Type B pancreatic cell (in vitro differentiated cells): ENCODE measurements at places on chromosomes 1 and 21.

- no peak for DNase-seq
Measured at GRCh38 chr1:205324781-205325180, 3.2 kb upstream of the NUAK2 start.

DNA sequence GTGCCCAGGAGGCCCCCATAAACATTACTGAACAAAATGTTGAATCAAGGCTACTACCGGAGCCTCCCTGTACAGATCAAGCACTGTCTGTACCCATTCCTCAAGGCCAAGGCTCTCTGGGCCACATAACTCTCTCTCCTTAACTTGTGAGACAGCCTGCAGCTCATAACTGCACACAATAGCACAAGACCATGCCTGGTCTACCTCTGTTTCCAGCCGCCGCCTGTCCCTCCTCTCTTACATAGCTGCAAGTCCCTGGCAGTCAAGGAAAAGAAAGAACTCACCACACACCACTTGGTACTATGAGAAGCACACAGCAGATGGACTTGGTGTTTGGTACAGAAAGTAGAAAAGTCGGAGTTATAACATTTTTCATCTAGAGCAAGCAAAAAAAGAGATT, 91.1 kb downstream of the SSBP3 start:
- no peak for DNase-seq

DNA sequence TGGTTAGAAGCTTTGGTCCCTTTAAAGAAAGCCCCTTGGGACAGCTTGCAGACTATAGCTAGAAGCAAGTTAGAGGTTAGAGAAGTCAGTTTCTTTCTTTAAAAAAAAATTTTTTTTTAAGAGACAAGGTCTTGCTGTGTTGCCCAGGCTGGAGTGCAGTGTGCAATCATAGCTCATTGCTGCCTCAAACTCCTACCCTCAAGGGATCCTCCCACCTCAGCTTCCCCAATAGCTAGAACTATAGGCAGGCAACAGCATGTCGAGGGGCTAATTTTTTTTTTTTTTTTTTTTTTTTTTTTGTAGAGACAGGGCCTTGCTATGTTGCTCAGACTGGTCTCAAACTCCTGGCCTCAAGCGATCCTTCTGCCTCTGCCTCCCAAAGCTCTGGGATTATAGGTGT, 44.2 kb upstream of the ZNF326 start:
- DNase-seq, result no peak

DNA sequence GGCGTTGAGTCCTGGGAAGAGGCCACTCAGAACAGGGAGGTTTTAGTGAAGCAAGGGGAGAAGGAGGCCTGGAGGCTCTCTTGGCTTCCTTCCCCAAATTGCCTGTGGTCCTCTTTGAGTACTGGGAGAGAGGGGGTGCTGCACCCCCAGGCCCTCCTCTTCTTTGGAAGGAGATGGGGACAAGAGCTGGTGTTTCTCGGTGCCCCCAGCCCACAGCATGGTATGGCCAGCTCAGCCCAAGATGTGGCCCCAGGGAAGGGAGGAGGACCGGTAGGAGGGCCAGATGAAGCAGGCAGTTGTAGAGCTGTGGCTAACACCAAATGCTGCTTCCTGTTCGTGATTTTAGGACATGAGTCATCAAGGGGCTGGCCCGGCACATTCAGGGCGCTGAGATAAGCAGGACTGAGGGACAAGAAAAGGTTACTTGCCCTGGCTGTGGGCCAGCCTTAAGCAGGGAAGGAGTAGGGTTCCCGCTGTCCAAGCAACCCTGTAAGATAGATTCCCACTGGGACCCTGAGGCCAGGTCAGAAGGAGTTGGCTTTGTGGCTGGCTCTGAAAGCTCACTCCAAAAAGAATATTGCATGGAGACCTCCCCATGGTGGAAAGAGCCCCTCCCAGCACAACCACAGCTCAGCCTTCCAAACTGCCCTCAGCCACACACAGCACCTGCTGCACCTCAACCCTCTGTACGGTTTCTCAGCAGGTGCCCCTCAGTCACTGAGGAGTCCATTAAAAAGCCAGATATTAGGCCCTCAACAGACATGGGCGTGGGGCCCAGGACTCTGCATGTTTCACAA, 4.9 kb upstream of the TNFRSF1B start:
- no peak for DNase-seq

DNA sequence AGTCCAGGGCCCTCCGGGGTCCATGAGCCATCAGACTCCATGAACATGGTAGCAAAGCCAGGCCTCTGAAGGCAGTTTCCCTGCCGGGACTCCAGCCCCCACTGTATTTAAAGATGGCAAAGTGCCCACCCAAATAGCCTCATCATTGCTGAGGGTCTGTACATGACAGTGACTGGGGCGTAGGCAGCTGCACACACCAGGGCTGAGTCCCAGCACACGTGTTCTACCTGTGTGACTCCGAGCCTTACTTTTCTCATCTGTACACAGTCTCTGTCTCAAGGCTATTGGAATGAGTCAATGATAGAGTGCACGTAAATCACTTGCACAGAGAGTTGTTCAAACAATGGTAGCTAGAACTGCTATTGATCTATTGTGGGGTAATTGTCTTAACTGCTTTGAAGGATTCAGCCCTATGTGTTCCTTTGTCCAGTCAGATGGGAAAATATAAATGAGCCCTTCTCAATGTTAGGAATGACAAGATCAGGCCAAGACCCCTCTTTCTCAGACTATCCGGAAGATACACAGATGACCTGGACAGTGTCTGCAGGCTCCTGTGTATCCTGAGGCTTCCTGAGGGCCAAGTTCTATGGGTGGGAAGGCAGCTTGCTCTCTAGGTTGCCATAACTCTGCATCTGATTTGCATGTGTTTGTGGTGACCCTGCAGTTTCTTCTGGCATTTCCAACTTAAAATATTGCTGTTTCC, 48.9 kb downstream of the RASSF5 start:
- no peak for DNase-seq

- DNase-seq, result no peak
Measured at GRCh38 chr1:9630331-9631111, 21.0 kb upstream of the PIK3CD start.

- DNase-seq, result peak; percentile 64
Measured at GRCh38 chr21:46052703-46053651, 44.9 kb upstream of the COL6A2 start.

DNA sequence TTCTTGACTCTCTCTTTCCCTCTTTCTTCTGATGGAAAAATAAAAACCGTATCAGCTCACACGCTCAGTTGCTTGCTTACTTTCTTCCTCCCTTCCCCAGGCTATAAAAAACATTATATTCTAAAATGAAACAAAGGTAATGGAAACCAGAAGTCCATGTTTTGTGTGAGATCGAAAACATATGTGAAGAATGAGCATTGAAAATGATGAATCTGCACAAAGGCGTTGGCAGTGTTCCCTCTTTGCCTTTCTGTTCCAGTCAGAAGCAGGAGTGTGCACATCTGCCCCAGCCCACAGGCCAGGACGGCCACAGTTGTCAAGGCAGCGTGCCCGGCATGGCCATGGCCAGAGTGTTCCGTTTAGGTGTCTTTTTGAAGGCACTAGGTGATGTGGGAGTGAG, 185.3 kb upstream of the USP24 start:
- DNase-seq, result no peak

DNA sequence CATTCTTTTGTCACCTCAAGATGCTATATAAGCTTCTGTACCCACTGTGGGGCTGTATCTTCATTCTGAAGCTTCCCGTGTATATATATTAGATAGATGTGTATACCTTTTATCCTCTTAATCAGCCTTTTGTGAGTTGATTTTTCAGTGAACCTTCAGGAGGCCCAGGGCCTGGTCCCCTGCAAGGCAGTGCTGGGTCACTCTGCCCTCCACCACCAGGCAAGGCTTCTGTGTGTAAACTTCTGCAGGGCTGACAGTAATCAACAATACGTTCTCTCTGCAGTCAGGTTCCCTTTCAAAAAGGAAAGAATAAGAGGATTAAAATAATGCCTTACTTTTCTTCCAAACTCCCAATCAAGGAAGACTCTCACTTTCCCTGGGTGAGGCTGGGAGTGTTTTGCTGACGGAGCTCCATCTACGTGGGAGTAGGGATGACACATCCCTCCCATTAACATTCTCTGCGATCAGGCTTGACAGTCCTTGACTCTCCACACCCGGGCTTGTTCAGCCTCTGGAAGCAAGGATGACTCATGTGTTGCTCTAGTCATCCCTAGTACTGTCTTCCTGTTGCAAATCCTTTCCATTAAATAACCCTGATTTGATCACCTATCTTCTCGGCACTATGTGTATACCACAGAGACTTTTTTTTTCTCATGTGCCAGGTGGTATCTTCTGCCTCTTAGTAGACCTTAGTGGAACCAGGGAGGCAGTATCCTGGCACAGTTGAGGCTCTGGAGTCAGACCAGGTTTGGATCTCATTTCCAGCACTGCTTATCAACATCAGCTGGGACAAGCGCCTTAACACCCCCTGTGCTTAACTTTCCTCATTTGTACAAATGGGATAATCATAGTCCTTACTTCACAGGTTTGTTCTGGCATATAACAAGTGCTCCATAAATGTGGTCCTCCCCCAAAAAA, 70.3 kb upstream of the KCNK1 start:
- no peak for DNase-seq

DNA sequence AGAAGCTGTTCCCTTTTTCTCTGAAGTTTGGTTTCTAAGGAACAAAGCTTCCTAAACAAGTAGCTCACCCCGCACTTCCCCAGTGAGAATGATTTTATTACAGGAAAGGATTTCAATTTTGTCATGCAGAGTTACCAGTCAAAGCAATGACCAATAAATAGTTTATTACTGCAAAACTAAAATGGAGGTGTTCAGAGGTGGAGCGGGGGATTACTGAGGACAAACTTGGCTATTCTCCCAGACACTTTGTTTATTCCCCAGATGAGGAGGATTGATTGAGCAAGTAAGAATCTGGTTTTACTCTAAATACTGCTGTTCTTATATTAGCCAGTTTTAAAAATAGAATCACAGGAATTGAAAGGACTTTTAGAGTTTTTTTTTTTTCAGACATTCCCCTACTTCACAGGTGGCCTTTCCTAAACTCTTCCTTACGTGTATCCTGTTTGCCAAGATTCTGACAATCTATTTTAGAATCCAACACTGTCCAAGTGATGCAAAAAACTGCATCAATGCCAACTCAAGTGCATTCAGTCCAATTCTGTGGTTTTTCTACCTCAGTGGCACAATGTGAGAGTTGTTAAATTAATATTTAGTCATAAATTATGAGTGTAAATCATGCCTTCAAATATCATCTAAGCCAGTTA, 136.1 kb downstream of the TNFSF18 start:
- DNase-seq, result no peak

GRCh38 chr1:247115141-247115510, 11.0 kb upstream of the ZNF669 start:
- peak; percentile 59 for DNase-seq

- no peak for DNase-seq
Measured at GRCh38 chr1:151976015-151976343, 17.7 kb downstream of the S100A10 start.

DNA sequence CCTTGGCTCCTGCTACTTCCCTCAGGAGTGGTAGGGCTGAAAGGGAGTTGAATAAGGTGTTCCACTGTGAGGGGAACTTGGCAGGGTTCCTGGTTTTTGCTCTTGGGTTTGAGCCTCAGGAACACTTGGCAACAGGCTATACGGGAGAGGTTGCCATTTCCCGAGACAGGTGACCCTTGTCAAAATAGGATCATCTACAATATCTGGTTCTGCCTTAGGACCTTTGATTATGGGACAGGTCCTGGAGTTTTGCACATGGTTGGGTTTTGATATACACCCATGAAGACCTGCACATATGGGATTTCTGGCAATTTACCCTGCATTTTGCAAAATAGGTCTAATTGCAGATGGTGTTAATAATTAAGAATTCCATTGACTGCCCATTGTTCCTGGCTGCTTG, 31.1 kb downstream of the YY1AP1 start:
- no peak for DNase-seq

- no peak for DNase-seq
Measured at GRCh38 chr1:115437196-115437595, 99.1 kb upstream of the NGF start.

DNA sequence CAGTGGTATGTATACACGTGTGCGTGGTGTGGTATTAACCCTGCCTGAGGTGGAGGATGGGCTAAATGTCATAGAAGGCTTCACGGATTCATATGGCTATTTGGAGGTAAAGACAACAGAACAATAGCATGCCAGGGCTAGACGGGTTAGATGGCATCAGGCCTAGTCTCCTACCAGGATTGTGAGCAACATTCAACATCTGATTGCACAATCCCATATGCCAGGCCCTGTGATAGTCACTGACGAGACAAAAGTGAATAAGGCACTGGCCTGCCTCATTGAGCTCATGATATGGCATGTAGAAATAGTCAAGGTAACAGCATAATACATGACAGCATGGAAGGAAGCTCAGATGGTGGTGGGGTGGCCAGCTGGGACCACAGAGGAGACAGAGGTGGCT, 167.1 kb upstream of the BEND5 start:
- DNase-seq, result no peak

DNA sequence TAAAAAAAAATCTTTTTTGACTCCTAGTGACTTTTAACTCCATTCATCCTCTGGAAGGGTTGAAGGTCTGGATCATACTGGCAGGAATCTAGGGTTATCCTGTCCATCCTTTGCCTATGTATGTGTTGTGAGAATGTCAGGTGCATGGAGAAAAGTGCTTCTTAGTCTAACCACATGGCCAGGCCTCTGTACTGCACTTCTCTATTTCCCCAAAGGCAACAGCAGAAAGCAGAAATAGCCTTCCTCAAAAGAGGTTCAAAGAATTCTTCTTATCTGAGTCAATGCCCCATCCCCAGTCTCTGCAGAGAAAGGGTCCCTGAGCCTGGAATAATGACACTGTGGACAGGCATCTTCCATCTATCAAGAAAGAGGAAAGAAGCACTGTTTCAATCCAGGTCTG, 85.7 kb upstream of the CD34 start:
- no peak for DNase-seq

- DNase-seq, result no peak
Measured at GRCh38 chr1:12161324-12161661, 5.5 kb upstream of the TNFRSF1B start.
